ENCODE measurements at places on chromosomes 7 and 10. TPM values are rescaled to one million over a fixed set of nuclear protein-coding genes. Genes with fewer than 3 reads are reported as not detected.

FAM20C gene
- not detected for total RNA-seq

AGR3 gene
- total RNA-seq = not detected

OPN4 gene
- not detected for total RNA-seq

VPS26A gene
- total RNA-seq = 9.4 TPM

GRID2IP gene
- total RNA-seq = not detected

CYP2C19 gene
- not detected for total RNA-seq

FOXL3 gene
- not detected for total RNA-seq

MRC1 gene
- 0.04 TPM for total RNA-seq

- no peak for DNase-seq
Measured at GRCh38 chr7:105764506-105764905, 111.9 kb downstream of the ATXN7L1 start.

GRCh38 chr7:9645756-9646155, 1212.3 kb downstream of the NXPH1 start:
- DNase-seq = no peak

- DNase-seq = no peak
Measured at GRCh38 chr10:113697595-113697994, 17.9 kb downstream of the CASP7 start.

DNA sequence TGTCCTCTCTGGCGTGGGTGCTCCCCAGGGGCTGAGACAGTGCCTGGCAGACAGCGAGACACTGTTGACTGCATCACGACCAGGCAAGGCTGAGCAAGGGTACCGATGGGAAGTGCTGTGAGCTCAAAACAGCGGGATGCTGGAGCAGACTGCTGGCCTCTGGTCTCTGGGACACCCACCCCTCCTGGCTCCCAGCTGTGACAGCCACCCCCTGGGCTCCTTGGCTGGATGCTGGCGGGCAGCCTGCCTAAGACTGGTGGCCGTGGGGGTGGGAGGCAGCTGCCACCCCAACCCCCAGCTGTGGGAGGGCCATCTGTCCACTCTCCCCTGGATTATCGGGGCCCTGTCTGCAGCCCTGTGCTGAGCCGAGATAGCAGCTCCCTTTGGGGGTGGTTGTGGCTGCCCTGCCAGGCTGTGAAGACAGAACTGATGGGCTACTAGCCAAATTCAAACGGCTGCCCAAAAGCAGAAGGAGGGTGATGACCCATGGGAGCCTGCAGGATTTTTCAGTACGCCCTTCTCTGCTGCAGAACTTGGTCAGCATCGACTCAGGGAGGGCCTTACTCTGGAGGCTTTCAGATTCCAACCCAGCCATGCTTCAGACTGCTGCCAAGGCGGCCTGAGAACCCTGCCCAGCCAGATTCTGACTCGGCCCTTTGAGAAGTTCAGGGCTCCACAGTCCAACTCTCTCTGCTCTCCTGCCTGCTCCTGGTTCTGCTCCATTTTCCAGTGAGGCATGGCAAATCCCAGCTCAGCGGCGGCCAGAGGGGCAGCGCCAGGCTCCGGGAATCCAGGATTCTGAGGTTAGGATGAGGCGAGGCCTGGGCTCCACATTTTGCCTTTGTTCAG, 125.3 kb downstream of the NEURL1 start:
- DNase-seq = peak; percentile 69

- no peak for DNase-seq
Measured at GRCh38 chr10:31030800-31031199, 865 bp downstream of the ZNF438 start.

DNA sequence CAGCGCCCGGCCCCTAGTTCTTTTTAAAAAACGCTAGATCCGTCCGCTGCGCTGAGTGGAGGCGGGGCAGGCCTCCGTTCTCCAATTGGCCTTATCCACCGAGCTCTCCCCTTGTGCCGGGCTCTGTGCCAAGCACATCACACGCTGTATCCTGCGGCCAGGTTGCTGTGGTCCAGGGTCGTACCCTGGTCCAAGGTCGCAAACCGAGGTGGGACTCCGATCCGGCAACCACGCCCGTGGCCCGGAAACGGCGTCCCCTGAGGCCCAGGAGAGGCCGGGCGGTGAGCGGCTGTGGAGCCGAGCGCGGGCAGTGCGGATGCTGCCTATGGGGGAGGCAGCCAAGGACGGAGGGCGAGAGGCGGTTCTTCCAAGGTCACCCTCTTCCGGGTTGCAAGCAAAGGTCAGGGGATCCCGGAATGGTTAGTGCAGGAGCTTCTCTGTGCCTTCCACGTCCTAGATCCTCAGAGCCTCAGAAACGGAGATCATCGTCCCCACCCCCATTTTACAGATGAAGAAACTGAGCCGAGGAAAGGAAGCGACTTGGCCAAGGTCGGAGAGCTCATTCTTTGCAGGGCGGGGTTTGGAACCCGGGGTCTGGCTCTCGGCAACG, 72.4 kb upstream of the LRRC4 start:
- DNase-seq = peak; percentile 58

DNA sequence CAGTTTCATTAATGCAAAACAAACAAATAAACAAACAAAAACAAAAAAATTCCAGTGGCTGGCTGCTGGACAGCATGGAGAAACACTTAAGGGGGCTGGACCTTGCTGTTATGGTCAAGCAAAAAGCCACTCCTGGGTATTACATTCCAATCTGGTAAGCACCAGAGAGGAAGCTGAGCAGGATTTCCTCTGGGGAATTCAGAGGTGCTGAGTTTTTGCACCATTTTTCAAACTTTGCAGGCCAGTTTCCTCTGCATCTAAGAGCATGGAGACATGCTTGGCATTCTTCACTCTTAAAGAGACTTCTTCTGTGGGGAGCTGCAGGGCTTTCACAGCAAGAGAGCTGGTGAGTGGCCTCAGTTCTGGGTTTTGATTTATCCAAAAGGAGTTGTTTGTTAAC, 84.5 kb downstream of the FZD1 start:
- no peak for DNase-seq

- DNase-seq = no peak
Measured at GRCh38 chr7:133234961-133235875, 17.7 kb upstream of the EXOC4 start.

GRCh38 chr10:224571-224970, 89.3 kb downstream of the ZMYND11 start:
- DNase-seq = peak; percentile 44

GRCh38 chr7:82598958-82599357, 155.4 kb upstream of the CACNA2D1 start:
- no peak for DNase-seq

- no peak for DNase-seq
Measured at GRCh38 chr10:77038407-77038806, 599.2 kb downstream of the KCNMA1 start.

GRCh38 chr7:11261470-11261869, 287.8 kb downstream of the PHF14 start:
- no peak for DNase-seq

DNA sequence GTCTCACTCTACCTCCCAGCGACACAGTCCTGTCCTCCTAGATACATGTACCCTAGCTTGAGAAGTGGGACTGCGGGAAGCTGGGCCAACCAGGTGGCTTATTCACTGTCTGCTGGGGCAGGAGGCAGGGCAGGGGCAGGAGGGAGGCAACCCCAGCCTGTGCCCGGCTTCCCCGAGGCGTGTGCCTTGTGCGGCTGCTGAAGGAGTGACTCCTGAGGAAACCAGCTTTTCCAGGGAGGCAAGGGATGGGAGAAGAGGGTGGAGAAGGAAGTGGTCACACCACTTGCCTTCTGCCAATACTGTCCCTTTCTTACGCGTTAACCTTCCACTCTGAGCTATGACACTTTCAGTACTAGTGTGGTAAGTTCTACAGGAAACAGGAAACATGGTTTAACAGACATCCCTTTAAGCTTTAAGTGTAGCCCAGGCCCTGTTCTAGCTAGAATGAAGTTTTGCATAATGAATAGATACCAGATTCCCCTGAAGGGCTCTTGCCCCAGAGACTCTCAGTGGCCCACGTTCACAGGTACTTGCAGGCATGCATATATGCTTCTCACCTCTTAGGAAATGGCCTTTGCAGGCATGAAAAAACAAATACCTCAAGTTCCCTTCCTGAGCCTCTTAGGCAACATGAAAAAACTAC, 40.6 kb downstream of the SYPL1 start:
- DNase-seq = peak; percentile 95

DNA sequence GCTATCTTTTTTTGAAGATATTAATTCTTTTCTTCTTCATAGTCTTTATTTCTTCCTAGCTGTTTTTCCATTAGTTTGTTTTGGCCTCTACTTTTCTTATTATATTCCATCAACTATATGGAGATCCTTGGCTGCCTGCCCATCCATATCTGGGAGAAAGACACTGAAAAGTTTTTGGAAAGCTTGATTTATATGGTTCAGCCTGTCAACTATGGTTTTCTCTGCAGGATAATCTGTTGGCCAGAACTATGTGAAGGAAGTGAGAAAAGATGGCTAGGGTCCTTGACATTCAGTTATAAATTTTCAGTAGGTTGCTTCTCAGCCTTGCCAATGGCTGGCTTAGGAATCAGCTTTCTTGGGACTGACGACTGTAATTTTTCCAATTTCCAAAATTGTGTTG, 10.0 kb upstream of the CDK14 start:
- no peak for DNase-seq

DNA sequence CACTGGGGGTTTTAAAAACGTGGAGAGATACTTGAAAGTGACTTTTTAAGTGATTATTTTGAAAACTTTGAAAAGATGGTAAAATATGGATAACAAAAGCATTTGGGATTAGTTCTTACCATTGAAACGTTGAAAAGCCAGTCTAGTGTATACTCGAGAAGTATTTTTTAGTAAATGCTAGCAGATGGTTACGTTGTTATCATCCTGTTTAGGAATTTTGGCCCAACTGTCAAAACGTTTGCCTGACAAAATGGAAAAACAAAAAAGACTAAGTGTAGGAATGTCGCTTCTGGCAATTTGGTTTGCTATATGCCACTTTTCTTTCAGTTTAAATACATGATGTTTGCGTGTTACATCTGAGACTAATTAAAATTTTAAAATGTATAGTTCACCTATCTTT, 1.2 kb downstream of the RBM33 start:
- DNase-seq = no peak

DNA sequence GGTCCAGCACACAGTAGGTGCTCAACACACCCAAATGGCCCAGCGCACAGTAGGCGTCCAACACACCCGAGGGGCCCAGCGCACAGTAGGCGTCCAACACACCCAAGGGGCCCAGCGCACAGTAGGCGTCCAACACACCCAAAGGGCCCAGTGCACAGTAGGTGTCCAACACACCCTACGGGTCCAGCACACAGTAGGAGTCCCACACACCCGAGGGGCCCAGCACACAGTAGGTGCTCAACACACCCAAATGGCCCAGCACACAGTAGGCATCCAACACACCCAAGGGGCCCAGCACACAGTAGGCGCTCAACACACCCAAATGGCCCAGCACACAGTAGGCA, 80.8 kb downstream of the FOXL3 start:
- DNase-seq = no peak

GRCh38 chr7:7426676-7427075, 109.0 kb downstream of the COL28A1 start:
- DNase-seq = no peak

GRCh38 chr7:99728615-99729014, 6.4 kb downstream of the CYP3A7 start:
- DNase-seq = no peak

GRCh38 chr7:66419210-66419609, 209.5 kb upstream of the KCTD7 start:
- no peak for DNase-seq

DNA sequence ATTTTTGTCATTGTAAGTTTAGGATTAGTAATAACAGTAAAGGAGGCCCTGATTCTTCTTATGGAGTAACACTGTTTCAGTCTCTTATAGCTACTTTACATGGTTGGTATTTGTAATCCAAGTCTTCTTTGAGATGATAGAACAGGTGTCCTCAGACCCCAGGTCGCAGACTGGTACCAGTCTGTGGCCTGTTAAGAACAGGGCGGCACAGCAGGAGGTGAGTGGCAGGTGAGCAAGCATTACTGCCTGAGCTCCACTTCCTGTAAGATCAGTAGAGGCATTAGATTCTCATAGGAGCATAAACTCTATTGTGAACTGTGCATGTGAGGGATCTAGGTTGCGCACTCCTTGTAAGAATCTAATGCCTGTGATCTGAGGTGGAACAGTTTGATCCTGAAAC, 77.3 kb downstream of the STK31 start:
- DNase-seq = peak; percentile 34

- no peak for DNase-seq
Measured at GRCh38 chr10:121079226-121079625, 228.1 kb downstream of the WDR11 start.

DNA sequence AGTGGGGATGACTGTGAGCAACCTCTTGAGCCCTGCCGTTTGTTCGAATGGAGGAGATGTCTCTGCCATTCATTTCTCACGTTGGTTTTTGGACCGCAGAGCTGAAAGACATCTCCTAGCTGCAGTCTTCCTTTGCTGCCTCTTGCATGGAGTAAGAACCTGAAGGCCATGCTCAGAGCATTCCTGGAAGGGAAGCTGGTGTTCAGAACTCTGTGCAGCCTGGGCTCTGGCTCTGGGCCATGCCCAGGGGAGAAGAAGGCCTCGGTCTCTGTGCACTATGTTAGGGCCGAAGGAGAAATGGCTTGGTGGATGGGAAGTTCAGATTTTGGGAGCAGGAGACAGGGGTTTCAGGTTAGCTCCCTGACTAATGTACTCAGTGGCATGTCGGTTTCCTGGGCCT, 22.9 kb downstream of the SFTPD start:
- no peak for DNase-seq

- peak; percentile 45 for DNase-seq
Measured at GRCh38 chr7:50681432-50682045, 101.2 kb downstream of the GRB10 start.

DNA sequence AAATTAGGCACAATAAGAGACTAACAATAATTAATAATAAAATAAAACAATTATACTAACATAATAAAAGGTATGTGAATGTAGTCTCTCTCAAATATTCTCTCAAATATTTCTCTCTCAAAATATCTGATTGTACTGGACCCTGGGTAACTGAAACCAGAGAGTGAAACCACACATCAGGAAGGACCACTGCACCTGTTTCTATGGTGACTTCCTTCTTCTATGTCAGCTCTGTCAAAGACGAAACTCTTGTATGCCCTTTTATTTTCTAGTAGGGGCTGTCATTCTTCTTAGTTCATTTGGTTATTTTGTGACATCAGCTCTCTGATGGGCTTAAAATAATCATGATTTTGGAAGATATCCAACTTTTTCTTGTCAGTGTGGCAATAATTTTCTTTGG, 428.0 kb upstream of the TPK1 start:
- no peak for DNase-seq

GRCh38 chr10:28922127-28922526, 244.8 kb downstream of the BAMBI start:
- no peak for DNase-seq

DNA sequence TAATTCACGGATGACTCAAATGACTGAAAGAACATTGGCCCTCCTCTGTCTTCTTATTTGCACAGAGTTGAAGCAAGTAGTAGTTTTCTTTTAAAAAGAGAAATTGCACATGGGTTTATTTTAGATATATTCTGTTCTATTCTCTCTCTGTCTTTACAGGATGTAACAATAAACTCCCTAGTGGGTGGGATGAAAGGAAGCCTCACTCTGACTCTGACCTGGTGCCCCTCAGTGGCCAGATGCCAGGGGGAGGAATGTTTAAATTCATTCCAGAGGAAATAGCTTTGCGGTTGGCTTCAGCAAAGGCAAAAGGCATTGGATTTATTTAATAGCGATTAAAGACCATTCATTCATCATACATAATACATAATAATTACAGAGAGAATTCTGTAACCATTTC, 156.4 kb upstream of the MTPN start:
- DNase-seq = no peak

- peak; percentile 51 for DNase-seq
Measured at GRCh38 chr7:10939237-10939910, 34.3 kb upstream of the PHF14 start.

Data from Karpas-422 (cell line).